ENCODE measurements at places on chromosomes 1 and 21. TPM values are rescaled to one million over a fixed set of nuclear protein-coding genes. Genes with fewer than 3 reads are reported as not detected.

The NUP210L gene
- total RNA-seq, result 0.21 TPM

The RBM11 gene
- 7.0 TPM for total RNA-seq

The LCE3D gene
- not detected for total RNA-seq

The HAO2 gene
- total RNA-seq, result not detected

The FCRL5 gene
- total RNA-seq, result not detected

The DIRAS3 gene
- total RNA-seq, result 3.7 TPM

The GUCA2B gene
- total RNA-seq, result not detected

The SLX9 gene
- total RNA-seq, result 24.3 TPM

The HTR6 gene
- not detected for total RNA-seq

The OR2T35 gene
- not detected for total RNA-seq

The HCN3 gene
- total RNA-seq, result 5.5 TPM

The NTNG1 gene
- not detected for total RNA-seq

GRCh38 chr1:59340411-59341307 is 43.8 kb downstream of the FGGY start:
- DNase-seq, result no peak

DNA sequence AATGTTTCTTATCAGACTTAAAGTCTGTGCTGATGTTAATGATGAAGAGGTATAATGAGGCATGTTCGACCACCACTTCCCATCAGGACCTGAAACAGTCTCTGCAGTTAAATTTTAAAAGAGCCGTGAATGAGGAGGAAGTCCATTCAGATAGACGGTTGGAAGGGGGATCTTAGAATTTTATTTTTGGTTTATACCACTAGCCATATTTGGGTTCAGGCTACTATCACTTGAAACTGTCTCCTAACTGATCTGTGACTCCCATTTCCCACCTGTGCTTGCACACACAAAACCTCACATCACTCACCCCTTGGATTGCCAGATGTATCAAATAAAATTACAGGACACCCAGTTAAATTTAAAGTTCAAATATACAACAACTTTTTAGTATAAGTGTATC is 9.9 kb upstream of the ANKRD13C start:
- DNase-seq, result no peak

- DNase-seq, result no peak
Observed at GRCh38 chr1:156811168-156811567, 5.5 kb downstream of the SH2D2A start.

DNA sequence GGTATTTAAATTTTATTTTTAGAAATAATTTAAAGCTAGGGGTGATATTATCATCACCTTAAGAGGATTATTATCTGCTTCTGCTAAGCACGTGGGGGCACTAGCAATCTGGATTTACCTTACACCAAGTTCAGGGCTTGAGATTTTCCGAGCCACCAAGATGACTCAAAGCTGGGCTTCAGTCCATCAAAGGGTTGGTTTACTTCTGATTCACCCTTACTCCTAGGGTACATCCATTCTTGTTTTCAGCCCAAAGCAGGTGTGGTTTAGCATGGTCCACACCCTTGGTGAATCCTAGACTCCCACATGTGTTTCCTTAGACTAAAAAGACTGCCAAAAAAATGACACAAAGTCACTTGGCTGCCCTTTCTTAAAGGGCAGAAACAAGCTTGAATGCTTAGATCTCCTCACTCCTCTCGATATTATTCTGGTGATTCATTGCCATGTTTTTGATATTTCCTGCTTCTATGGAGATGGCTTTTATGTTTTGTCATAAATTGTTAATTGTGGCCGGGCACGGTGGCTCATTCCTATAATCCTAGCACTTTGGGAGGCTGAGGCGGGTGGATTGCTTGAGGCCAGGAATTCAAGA is 9.8 kb upstream of the PRSS38 start:
- no peak for DNase-seq

DNA sequence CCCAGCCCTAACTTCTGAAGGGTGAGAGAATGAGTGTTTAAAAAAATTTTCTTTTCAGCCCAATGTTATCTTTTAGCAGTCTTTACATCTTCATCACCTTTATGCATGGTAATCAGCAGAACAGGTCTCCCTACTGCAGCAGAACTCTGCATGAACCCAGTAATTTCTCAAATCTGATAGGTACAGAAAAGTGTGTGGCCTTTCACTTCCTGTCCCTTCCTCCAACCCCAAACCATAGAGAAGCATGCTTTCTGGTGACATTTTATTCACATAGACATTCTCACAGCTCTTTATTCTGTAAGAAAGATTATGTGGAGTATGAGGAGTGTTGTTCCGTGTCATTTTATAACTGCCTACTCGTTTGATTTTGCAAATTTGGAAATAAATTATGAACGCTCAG is 68.6 kb downstream of the RPAP2 start:
- no peak for DNase-seq

- no peak for DNase-seq
Observed at GRCh38 chr21:34043333-34043732, 30.0 kb upstream of the MRPS6 start.

DNA sequence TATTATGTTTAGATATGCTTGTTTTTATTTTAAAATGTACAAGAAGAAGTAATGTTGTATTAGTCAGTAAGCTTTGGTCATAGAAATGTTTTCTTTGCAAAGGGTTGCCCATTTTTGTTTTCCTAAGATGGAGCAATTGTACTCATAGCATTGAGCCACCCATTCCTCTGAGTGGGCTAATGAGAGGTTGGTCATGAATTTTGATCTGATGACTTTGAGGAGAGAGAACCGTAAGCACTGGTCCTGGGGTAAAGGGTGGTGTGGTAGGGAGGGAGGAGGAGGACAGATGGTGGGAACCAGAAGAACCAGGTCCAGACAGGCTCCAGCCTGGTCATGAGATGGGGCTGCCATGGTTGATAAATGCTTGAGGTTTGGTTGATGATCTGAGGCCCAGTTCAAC is 15.9 kb upstream of the SLC6A9 start:
- no peak for DNase-seq

- DNase-seq, result peak; percentile 76
Observed at GRCh38 chr1:151059109-151060006, at the start of gene CDC42SE1. Gene CDC42SE1 (minus strand): TSS chr1:151059622. CDS start chr1:151055730, 3,892 bp downstream.

DNA sequence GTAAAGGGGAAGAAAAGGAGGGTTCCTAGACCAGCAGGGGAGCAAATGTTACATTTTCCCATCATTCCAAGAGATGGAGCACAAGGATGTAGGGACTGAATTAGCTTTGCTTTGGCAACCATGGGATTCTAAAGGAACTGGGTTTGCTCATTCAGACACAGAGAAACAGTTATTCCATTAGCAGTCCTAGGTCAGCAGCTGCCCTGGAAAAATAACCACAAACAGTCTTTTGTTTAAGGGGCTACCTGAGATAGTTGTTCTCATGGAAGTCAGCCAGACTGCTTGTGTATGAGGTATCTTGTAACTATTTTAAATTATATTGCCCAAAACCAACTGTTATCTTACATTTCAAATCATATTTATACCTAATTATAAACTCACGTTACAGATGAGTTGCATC is 58.4 kb upstream of the VCAM1 start:
- no peak for DNase-seq

- no peak for DNase-seq
Observed at GRCh38 chr1:57722285-57722978, 298.6 kb upstream of the DAB1 start.

DNA sequence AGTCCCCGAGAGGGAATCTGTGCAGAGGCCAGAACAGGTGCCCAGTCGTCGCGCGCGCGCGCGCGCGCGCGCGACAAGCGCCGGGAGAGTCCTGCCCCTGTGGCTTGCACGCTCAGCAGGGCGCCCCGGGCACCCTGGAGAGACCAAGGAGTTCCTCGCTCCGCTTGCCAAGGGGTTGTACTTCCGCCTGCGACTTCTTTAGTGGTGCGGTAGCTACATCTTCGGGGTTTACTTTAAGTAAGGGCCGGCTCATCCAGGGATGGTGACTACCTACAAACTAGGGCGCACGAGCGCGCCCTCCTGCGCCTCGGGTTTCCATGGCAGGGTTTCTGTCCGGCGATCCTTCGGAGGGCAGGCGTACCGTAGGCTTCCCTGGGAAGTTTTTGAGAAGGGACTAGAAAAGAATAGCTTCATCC is 1.4 kb downstream of the LHX4 start:
- no peak for DNase-seq

GRCh38 chr1:36099681-36100341 is 11.1 kb downstream of the ADPRS start:
- peak; percentile 78 for DNase-seq

DNA sequence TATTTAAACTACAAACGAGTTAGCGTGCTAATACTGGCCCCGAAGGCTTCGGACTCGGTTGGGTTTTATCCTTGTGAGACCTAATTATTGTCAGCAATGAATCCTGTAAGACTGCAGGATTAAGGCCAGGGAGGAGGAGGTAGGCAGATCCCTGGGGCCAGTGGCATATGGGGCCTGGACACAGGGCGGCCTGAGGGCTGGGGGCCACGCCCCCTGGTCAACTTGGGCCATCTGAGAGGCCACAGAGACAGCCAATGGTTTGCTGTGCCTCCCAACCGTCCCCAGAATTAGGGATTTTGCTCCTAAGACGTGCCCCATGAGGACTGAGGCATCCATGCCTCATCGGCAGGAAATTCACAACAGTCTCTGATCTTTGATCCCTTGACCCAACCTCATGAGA is 31.1 kb upstream of the DISP3 start:
- DNase-seq, result no peak

DNA sequence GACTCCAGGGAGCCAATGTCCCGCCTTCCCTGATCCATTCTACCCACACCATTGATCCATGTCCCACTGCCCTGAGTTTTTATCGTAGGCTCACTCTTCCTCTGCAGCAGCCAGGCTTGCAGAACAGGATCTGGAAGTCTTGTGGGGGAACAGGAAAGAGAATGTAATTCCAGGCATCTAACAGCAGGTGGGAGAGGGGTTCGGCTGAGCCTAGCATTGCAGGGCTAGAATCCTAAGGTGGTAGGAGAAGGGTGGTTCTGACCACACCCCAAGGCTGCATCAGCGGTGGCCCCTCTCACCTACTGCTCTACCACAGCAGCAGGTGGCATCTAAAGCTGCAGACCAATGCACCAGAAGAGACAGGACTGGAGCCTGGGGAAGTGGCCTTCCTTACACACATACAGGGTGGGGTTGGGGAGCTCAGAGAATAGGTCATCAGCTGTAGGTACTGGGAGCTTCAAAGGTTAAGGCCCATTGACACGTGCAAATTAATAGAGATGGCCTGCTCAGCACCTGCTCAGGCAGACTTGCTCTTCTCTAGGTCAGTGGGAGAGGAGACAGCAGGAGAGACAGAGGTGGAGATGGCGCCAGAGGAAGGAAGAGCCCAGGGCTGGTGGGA is 20.5 kb downstream of the KNCN start:
- DNase-seq, result no peak

GRCh38 chr1:184330875-184331274 is 56.0 kb upstream of the C1orf21 start:
- no peak for DNase-seq

DNA sequence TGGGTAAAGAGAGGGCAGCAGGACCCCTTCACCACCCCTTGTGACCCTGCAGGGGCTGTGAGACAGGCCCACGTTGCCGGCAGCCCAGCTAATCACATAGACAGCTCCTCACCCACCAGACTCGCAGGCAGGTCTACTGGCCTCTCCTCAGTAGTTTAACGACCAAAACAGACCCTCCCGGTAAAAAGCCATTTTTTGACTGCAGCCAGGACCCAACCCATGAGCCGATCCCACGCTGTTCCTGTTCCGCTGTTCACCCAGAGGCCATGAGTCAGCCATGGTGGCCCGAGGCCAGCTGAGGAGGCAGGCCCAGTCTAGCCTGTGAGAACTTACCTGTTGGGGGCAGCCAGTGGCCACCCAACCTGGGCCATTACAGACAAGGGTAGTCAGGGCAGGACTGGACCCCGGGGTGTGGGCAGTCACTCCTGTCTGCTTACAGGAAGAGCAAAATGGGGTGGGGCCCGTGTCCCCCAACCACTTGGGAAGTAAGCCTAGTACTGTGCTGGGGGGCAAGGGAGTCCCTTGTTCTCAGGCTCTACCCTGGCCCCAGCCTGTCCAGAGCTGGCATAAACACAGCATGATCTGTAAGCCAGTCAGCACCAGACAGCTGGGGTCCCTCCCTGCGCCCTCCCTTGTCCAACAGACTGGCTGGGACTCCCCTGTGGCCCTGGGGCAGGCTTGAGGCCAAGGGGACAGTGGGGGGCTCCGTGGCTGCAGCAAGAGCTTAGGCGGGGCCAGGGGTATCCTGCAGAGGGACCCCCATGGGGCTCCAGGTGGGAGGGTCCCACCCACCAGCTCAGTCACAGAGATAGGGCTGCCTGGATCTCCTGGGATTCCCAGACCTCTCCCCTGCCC is 61.9 kb downstream of the WNT9A start:
- DNase-seq, result peak; percentile 82

- no peak for DNase-seq
Observed at GRCh38 chr1:80624682-80625081, 1176.1 kb upstream of the ADGRL2 start.

GRCh38 chr1:67294836-67295617 is 12.6 kb upstream of the IL12RB2 start:
- no peak for DNase-seq

DNA sequence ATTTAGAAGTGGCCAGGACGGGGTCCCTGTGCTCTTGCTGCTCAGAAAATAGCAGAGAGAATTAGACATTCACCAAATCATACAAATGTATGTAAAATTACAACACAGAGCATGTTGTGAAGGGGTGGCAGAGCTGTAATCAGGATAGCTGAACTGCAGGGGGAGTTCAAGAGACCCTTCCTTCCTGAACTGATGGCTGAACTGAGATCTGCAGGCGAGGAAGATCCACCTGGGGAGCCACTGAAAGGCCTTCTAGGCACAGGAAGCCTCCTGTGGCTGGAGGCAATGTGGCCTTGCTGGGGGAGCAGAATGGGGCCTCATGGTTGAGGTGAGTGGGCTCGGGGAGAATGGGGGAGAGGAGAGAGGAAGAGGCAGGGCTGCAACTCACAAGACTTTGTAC is 216.5 kb downstream of the PRDM2 start:
- DNase-seq, result no peak

DNA sequence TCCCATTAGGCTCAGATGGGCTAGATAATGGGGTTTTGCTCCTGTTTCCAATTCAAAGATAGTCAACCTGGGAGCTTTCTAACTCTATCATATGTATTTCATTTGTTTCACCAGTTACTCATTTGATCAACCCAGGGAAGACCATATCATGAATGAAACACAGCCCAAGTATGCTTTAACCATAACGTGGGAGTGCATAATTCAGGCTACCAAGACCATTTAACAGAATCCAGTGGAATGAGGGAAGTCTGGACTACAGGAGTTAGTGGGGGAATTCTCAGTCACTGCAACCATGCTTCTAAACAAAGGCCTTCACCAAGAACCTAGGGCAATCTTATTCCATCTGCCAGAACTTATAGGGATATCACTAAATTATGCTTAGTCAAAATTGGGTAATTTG is 15.0 kb upstream of the SLC16A1 start:
- DNase-seq, result no peak

DNA sequence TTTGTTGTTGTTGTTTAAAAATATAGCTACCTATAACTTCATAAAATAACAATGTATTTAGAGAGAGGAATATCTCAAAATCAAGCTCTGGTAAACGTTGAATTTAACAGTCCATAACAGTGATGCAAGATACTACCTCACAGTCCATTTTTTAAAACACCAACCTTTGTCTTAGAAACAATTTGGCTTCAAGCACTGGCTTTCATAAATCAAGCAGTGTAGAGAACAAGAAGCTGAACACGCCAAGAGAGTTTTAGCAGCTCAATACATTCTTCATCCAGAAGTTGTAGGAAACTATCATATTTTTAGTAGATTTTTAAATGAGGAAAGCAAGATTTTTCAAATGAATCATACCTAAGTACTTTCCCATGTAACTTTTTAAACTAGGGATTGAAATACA is 334.3 kb upstream of the ADAMTS5 start:
- no peak for DNase-seq
